ENCODE measurements at places on chromosomes 7 and 10.

- no peak for DNase-seq
These were observed 243.8 kb downstream of the XPNPEP1 start for GRCh38 chr10:109679478-109679877.

DNA sequence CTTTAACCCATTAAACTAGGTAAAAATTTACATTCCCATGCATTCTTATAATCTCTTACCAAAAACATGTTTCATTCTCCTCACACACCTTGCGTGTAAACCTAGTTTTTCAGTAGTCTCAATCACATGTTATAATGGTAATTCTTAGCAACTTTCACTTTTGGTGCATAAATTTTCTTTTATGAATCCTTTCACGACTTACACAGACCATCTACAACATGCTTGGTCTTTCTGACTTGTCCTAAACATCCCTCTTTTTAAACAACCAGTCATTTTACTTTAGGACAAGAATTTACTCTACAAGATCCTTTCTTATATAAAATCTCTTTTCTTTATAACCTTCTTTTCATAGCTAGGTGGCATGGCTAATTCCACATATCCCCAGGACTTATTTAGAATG, 25.8 kb downstream of the FBXL13 start:
- no peak for DNase-seq

DNA sequence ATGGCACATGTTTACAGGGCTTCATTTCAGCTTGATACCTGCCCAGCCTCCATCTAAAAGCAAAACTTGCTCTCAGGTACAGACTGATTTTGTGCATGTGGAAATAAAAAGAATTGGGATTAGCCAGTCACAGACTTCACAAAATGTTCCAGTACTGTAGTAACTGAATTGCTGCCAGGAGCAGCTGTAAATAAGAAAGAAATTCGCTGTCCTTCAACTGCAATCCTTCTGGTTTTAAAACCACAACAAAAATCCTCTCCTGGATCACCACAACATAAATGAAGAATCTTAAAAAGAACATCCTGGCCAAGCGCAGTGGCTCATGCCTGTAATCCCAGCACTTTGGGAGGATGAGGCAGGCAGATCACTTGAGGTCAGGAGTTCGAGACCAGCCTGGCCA, 3.9 kb upstream of the MIOS start:
- DNase-seq: peak; percentile 67

GRCh38 chr7:115040495-115040894, 118.6 kb downstream of the MDFIC start:
- DNase-seq: no peak

DNA sequence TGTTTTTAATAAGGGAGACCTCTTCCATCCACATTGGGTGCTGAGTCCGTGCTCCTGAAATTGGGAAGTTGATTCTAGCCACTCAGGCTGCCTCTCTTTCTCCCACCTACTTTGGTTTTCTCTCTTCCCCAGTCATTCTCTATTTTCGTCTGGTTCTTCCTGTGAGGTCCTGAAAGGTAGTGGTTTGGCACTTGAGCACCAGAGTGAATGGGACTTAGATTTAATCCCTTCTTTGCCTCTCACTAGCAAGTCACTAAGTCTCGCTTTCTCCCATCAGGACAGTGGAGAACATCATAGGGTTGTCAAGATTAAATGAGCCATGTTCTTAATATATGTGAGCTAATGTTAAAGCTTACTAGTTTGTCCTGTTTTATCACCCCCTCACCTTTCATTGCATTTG, 4.0 kb upstream of the AASS start:
- no peak for DNase-seq

GRCh38 chr7:32070406-32071360, at the start of gene PDE1C:
Gene PDE1C, minus strand, starts transcription at chr7:32070407.
- peak; percentile 75 for DNase-seq

DNA sequence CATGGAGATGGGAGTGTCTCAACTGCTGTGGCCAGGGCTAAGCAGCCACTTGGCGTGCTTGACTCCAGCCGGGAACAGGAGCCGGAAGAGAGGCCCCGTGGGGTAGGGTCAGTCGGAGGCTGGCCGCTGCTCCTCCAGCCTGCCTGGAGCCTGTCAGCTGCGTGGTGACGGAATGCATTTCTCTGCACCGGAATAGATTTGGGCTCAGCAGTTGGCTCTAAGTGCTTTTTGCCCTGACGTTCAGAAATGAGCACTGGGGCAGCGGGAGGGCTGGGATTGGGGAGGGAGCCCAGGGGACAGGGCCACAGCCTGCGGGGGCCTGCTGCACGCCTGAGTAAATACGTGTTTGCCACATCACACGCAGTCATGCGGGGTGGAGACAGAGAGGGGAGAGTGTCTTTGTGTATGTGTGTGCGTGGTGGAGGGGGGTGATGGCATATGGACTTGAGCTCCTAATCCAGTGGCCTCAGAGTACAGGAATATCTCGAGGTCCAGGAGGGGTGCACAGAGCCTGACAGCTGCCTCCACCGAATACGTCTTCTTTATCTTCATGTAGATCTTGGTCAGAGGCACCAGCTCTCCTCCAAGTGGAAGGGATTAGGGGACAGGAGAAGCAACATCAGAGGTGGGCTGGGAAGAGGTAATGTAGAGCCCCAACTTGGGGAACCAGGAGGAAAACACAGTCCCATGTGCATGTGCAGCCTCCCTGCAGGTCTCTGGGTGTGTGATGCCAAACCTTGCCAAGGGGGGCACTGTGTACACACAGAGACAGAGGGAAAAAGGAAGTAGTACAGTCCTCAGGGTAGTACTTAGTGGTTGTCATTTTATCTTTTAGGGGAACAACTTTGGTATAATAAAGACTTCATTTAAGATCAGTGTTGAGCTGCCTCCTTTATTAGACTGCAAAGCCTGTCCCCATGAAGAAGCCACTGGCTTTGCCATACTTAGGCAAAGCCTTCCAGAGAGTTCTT, 151.4 kb downstream of the CDH23 start:
- peak; percentile 66 for DNase-seq

Measured in astrocyte of the hippocampus (primary cell).